ENCODE measurements at places on chromosomes 12 and 14. TPM values are rescaled to one million over a fixed set of nuclear protein-coding genes. Genes with fewer than 3 reads are reported as not detected.

DNA sequence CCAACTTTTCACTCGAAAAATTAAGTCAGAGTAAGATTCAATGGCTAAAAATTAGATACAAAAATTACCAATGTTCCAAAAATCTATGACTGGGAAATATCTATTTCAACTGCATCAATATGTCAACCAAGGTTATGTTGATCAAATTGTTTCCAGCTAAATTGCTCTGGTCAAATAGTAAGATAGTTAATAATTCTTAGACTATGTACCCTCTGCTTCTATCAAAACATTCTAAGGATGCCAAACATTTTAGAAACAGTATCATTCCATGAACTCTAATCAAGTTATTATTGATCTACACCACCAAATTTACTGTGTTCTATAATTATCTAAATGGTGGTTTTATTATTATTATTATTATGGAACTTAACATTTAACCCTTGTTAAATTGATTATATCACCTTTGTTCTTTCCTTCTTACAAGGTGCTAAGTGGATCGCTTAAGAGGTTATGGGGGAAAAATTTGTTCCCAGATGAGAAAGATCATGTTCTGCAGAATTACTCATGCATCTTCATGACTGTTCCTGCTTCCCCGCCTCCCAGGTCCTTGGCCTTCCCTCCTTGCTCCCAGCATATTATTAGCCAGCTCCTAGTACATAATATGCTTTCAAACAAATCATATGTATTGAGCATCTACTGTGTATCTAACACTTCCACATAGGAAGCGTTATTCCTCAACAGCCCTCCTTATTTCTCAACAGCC, 240.5 kb upstream of the KRR1 start:
- DNase-seq, result no peak

DNA sequence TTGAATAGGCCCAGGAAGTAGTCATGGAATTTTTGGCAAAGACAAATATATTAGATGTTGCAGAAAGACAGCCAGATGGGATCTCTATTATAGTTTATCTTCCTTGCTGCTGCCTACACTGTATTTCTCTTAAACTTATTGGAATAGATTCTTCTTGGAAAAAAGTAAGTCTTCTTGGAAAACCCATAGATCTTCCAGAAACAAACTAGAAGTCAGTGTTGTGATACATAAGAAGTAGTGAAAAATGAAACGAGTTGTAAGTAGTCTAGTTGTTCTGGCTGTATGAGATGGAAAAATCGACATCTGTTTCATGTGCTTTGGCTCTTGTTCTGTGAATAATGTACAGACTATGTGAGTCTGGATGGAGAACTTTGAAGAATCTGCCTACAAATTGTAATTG, 29.0 kb downstream of the GLIPR1L2 start:
- DNase-seq, result no peak

GRCh38 chr14:102941419-102942011, 19.1 kb downstream of the AMN start:
- no peak for DNase-seq

DNA sequence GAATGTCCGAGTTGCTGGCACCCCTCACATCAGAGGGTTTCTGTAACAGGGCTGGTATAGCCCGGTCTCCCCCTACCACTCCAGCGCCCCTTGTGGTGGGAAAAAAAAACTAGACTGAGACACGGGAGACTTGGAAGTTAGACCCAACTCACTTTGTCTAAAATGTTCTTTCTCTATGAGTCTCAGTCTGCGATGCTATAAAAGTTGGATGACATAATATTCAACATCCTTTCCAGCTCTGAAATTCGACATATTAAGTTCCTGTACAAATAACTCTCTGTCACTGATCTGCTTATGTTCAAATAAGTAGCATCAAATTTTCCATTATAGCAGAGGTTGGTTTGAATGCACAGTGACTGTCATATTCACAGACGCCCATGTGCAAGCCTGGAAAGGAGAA, 25.7 kb upstream of the TC2N start:
- DNase-seq, result no peak

- DNase-seq, result no peak
Observed at GRCh38 chr12:110351119-110351518, 52.4 kb downstream of the ANAPC7 start.

GRCh38 chr14:105199093-105199492, 18.0 kb upstream of the NUDT14 start:
- no peak for DNase-seq

DNA sequence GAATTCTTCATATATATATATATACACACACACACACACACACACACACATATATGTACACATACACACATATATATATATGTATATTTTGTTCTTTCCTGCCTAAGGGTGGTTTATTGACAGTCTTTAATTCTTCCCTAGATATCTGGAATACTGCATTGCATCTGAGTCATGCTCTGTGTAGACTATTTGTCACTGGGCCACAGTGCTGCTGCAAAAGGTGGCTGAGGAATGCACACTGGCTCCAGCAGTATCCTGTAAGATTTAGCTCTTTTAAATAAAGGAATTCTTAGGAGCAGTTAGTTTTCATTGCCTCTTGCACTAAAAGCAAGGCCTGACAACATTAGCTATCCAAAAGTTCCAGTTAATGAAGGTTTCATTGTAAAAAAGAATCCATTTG, 200.9 kb downstream of the APAF1 start:
- no peak for DNase-seq

DNA sequence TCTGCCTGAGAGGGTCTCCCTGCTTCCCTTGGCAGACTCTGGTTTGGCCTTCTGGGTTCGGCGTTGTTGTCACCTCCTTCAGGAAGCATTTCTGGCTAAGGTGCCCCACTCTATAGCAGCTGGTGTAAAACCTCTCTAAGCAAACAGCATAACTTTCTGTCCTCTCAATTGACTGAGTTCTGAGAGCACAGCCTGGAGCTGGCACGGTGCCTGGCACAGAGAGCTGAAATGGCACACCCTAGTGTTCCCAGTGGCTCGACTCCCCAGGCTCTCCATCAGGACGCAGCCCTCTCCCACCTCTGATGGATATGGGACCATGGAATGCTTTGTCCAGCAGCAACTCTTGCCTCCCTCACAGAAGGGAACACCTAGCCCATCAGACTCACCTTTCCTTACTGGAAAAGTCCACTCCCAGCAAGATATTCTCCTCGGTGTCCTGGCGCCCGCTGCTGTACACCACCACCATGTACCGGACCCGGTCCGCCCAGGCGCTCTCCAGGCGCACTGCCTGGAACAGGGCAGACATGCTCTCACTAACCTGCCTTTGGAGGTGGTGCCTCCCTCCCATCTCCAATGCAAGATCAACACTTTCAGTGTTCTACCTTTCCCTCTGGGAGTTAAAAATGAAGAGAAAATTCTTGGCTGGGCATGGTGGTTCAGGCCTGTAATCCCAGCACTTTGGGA, 40.6 kb downstream of the SSH1 start:
- no peak for DNase-seq

GRCh38 chr14:100640471-100641273, 53.5 kb upstream of the BEGAIN start:
- no peak for DNase-seq

Gene CEBPE
- total RNA-seq, result not detected

Gene STAC3
- 0.50 TPM for total RNA-seq

Gene DHH
- total RNA-seq, result under 0.01 TPM

Gene EML1
- 4.2 TPM for total RNA-seq

Gene GIT2
- total RNA-seq, result 24.6 TPM

Gene FOXG1
- not detected for total RNA-seq

Gene PLEKHG7
- total RNA-seq, result not detected

Gene HAL
- total RNA-seq, result 0.33 TPM

Gene TBC1D30
- total RNA-seq, result 0.17 TPM

Gene TXNDC16
- 4.0 TPM for total RNA-seq
